Kidney tubule cell (primary cell): ENCODE measurements at places on chromosomes 7 and 10.

DNA sequence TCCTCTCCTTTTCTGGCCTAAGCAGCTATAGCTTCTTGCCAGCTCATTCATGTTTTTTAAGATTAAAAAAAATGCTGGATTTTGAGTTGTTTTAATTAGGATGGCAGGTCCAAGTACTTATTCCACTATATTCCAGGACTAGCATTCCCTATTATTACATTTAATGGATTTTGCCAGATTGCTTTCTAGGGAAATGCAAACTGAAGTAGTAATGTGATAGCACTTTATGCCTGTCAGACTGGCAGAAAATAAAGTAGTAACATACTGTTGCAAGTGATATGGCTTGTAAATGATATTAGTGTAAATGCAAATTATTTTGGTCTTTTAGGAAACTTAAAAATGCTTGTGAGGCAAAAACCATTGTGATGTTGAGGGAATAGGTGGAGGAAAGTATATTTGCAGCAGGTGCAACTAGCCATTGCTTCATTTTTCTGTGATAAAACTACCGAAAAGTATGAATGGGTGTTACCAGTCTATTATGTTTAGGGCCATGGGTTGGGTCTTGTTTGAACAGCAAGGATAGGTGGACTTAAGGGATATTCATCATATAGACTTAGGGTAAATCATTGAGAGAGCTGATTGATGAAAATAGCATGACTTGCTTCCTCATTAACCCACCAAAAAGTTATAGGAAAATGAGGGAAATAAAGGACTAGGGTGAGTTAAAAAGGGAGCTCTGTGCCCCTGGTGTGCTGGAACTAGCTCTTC, 19.9 kb downstream of the ZNRF2 start:
- DNase-seq = no peak

DNA sequence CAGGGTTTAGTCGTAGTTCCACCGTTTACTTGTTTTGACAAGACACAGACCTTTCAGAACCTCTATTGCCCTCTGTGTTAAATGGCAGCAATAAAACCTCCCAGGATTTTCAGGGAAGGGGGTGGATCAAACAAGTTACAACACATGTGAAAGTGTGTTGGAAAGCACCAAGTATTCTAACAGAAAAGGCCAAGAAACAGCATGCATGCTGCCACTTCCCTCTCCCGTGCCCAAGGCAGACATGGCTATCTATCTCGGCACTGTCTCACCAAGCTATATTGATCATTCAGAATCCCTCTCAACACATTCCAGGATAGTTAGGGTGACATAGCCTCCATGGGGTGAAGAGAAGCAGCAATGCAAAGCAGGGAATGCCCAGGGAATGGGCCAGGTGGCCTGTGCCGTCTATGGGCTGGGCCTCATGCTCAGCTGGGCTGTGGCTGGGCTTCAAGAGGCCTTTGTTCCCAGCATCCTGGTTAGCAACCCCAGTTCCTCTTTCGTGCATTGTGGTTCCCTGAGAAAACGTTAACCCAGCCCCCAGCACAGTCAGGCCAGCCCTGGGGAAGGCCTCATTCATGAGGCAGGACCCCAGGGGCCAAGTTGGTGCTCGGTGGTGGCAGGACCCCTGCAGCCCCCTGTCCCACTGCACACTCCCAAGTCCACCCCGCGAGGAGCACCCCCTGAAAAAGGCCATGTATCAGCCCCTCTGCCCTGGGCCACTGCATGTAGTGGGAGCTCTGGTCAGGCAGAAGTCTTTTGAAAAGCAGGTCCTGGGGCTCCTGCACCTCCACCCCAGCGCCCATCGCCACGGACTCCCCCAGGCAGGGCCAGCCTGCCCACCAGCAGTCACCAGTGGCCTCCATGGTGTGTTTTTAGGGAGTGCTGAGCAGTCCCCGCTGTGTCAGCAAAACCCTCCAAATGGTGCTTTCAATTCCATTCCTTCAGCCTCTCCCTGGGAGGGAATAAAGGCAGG, 25.5 kb downstream of the VSIR start:
- DNase-seq = no peak

DNA sequence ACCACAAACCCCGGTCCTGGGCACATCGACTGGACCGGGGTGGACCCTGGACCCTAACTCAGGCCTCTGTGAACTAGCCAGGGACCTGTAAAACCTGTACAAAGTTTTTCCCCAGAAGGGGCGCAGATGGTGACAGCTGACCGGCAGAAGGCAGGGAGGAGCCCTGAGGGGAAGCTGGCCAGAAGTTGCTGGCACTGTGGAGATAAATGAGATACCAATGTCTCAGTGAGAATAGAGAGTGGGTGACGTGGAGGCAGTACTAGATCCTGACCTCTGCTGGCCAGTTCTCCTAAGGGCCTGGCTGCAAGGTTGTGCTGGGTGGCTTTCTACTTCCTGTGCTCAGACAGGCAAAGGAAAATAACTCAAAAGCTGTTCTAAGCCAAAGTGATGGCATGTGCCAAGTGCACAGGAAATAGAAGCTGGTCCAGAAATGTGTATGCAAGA, 10.6 kb upstream of the TSPAN14 start:
- DNase-seq = peak; percentile 66

- peak; percentile 71 for DNase-seq
Observed at GRCh38 chr7:36487756-36488336, 98.2 kb downstream of the ANLN start.

- DNase-seq = peak; percentile 23
Observed at GRCh38 chr7:108310351-108310750, 145.9 kb downstream of the NRCAM start.

DNA sequence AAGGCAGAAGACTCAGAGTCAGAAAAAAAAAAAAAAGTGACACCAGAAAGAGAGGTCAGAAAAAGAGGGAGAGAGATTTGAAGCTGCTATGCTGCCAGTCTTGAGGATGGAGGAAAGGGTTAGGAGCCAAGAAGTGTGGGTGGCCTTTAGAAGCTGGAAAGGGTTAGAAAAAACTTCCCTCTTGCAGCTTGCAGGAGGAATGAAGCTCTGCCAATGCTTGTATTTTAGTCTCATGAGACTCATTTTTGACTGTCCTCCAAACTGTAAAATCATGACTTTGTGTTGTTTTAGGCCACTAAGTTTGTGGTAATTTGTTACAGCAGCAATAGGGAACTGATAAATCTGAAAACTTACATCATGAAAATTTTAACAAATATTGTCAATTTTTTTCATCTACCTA, 127.7 kb upstream of the NOBOX start:
- DNase-seq = no peak

- DNase-seq = no peak
Observed at GRCh38 chr7:16581286-16581685, 54.7 kb downstream of the LRRC72 start.

DNA sequence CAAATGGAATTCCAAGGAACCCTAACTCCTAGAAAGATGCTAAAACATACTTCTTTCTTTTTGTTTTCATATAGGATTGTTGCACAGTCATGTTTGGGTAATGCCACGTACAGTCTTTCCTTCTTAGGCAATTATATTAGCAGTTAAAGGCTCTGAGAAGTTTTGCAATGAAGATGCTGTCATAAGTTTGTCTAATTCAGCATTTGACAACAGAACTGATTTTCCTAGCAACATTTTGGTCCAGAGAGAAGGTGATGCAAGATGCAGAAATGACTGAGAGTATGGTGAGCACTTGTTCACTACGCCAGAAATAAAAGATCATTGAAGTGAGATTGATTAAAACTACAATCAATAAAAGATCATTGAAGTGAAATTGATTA, 184.0 kb upstream of the PLXNA4 start:
- no peak for DNase-seq

DNA sequence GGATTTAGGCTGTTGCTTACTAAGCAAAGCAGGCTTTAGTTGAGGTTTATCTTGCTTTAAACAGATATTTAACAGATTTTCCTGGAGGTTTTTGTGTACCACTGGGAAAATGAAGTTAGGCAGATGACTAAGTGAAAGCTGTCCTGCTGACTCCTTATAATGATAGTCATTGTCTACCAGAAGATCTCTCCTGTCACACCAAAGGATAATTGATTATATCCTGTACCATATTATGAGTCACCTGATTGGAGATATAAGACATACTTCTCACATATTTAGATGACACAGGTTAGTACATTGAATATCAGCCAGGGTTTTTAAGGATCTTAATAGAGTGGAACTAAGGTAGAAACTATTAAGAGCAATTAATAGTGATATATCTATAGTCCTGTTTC, 68.4 kb downstream of the PTEN start:
- peak; percentile 54 for DNase-seq

DNA sequence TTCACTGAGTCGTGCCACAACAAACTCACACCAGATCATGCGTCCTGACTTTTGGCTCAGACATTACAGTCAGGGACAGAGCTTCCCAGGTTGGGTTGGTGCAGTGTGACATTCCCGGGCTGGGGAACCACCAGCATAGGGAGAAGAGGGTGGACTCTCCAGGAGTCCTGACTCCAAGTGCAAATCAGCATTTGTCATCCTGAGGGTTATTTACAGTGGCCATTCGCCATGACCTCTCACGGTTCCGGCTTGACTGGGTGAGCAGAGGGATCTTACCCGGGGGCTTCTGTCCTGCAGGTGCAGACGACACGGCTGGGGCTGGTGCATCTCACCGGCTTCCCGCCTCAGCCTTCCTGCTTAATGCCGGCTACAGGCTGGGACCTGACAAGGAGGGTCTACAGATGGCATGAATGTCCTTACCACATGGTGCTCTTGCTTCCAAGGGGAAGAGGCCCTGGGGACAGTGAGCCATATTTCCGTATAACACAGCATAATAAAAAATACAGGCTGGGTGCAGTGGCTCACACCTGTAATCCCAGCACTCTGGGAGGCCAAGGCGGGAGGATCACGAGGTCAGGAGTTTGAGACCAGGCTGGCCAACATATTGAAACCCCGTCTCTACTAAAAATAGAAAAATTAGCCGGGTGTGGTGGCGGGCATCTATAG, 12.5 kb upstream of the INTS1 start:
- DNase-seq = peak; percentile 40

DNA sequence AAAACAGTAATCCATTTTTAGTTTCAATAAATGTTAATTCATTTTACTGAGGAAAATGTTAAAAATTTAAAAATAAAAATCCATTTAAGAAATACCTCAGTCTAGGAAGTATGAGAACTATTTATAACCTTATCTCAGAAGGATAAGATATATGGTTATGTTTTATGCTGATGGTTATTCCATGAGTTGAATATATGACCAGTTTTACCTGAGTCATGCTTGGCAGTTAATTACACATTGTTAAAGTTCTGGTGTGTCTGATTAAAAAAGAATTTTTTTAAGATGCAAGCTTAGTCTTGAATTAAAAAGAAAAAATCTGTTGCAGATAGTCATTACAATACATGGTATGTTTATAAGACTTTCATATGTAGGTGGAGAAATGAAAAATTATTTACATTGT, 191.7 kb downstream of the ARL4A start:
- no peak for DNase-seq

GRCh38 chr10:92387289-92387940, 96.4 kb downstream of the MARCHF5 start:
- peak; percentile 57 for DNase-seq

DNA sequence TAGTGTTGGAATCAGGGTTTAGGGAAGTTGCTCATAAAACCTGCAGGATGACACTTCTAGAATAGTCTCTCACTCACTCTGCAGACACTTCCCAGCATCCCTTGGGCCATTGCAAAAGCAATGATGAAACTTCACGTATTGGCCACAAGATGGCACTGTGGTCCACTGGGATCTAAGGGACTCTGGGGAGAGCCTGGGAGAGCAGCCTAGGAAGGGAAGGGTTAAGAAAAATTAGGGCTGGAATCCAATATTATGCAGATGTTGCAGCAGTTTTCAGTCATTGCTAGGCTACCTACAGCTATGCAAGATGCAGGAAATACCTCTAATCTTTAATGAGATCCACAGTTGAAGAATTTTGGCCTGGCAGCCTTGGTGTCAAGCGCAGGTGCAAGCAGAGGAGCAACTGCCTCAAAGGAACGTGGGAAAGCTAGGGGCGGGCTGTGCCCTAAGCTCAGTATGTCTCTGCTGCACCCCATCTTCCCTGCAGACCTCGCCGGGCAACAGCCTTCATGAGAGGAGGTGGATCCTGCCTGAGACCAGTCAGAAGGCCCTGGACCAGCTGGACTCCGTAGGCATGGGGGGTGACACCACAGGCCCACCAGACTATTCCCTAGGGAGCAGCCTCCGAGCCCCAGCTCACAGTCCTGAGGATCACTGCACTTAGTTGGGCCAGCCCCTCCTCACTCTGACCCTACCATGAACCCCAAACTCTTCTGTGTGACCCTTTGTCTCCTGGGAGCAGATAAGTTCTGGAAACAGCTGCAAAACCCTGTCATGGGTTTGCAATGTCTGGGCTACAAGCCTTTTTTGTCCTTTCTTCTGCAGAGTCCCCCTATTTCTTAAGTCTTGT, 127.9 kb upstream of the PRSS58 start:
- DNase-seq = peak; percentile 78

- DNase-seq = no peak
Observed at GRCh38 chr10:126854726-126855495, 50.3 kb upstream of the DOCK1 start.

DNA sequence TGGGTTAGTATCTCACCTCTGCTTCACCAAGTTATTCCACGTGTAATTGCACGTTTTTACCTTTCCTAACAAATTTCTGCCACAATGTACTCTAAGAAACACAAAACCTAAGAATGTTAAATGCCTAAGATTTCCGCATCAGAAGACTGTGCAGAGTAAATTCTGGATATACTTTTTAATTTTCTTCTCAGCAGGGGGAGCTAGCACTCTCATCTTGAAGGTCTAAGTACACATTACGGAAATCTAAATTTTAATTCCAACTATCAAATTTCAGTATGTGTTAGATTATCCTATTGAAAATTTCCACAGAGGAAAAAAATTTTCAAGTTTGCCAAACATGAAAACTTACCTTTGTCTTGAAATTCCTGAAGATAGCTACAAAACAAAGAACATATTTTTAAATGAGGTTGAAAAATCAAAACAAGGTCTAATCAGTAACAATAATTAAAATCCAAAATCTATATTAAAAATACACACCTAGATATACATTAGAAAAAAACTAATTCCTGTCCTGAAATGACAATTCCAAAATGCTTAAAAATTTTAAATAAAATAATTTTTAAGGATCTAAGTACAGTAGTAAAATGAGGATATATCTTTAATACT, 10.5 kb downstream of the SKAP2 start:
- peak; percentile 70 for DNase-seq

GRCh38 chr10:120562956-120563355, 105.9 kb downstream of the PLPP4 start:
- no peak for DNase-seq

DNA sequence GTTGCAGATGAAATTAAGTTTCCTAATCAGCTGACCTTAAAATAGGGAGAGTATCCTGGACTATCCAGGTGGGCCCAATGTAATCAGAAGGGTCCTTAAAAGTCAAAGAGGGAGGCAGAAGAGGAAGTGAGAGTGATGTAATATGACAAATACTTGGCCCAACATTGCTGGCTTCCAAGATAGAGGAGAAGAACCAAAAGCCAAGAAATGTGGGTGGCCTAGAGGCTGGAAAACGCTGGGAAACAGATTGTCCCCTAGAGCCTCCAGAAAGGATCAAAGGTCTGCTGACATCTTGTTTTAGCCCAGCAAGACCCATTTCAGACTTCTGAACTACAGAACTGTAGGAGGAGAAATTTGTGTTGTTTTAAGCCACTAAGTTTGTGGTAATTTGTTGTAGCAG, 79.7 kb upstream of the NOBOX start:
- DNase-seq = no peak
